MM.1S (cell line): ENCODE measurements at places on chromosomes 11 and 22.

GRCh38 chr11:128947773-128948172, 5.1 kb upstream of the TP53AIP1 start:
- DNase-seq = peak; percentile 5

DNA sequence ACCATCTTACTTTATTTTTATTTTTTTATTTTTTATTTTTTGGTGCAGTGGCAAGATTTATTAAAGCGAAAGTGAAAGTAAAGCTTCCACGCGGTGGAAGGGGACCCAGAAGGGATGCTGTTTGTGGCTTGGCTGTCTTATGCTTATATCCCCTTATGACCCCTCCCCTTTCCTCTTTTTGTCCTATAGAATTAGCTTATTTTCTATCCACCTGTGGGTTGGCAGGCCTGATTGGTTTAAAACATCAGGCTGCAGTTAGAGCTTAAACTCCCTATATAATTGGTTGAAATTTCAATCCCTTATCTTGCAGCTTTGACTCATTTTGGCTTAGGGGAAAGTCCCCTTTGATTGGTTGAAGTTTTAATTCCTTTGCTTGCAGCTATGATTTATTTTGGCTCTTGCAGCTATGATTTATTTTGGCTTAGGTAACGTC, 50.5 kb downstream of the NNMT start:
- DNase-seq = peak; percentile 21

GRCh38 chr22:44381761-44382115, 69.0 kb upstream of the SHISAL1 start:
- no peak for DNase-seq

DNA sequence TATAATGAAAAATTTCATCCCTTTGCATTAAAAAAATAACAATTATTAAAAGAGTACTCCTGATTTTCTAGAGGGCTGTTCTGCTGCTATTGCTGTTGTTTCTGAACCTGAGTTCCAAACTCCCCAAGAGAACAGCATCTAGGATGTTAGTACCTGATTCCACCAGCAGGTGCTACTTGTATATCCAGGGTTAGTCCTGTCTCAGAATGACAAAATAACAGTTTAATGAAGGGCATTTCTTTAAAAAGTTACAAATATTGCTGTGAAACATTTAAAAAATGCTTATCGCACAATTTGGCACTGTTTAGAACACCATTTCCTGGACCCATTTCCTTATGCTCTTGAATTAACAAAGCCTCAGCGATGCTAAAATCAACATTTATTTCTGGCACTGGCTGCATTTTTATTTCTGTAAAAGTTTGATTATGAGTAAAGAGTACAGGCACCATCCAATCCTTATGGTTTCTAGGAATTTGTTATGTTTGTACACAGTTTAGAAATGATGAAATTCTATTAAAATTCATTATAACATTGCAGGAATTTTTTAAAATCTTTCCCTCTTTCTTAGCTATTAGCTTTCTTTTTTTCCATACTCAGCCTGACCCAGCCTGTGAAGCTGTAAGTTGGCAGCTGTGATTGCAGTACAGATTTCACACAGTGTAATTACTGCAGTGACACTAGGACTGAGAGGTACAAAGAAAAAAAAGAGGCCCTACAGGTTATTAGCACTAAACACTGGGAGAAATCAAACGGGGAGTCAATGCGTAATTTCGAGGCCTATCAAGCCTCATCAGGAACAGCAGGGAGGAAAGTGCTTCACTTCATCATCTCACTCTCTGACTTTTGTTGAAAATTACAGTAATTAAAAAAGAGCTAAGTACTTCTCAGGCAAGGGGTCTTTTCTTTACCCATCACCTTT, 208.8 kb downstream of the DCDC1 start:
- DNase-seq = peak; percentile 15

DNA sequence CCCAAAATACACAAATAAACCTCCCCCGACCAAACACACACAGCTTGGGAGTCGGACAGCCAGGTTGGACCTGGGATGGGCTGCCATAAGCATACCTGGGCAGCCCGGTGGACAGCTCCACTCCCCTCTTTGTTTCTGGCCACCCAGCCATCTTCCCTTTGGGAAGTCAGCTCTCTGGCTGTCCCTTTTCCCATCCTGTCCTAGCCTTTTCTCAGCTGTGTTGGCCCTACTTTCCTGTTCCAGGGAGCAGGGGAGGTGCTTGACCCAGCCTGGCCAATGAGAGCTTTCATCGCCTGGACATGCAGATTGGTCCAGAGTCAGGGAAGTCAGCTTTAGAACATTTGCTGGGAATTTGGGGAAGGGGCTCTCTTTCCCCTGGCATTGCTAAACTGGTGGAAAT, 68.7 kb upstream of the NECTIN1 start:
- DNase-seq = no peak

DNA sequence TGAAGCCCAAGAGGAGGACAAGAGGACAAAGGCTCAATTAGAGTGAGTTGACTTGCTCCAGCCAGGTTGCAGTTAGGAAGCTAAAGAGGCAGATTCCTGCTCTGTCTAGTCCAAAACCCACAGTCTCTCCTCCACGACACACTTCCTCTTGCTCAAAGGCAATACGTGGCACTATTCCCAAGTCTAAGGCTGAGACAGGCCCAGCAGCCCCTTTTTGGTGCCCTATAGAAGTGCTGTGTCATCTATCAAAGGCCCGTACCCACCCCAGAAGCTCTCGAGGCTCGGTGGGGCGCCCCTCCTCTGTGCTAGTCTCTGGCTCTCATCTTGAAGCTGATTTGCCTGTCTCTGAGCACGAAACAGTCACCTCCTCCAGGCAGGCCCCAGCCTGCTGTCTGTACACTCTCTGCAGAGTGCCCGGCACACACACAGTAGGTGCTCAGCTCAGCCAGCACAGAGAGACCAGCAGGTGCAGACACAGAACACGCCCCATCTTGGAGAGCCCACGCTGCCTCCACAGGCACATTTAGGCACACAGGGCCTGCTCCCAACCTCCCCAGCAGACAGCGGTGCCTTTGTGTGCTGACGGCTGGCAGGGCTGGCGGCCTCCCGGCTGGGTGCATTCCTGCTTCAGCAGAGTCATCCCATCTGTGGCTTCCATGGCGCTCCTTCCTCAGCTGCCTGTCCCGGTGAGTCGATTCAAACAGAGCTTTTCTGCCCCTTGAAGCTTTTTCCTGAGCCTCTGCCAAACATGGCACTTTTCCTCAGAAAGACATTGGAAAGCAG, 52.8 kb downstream of the MYH9 start:
- no peak for DNase-seq

DNA sequence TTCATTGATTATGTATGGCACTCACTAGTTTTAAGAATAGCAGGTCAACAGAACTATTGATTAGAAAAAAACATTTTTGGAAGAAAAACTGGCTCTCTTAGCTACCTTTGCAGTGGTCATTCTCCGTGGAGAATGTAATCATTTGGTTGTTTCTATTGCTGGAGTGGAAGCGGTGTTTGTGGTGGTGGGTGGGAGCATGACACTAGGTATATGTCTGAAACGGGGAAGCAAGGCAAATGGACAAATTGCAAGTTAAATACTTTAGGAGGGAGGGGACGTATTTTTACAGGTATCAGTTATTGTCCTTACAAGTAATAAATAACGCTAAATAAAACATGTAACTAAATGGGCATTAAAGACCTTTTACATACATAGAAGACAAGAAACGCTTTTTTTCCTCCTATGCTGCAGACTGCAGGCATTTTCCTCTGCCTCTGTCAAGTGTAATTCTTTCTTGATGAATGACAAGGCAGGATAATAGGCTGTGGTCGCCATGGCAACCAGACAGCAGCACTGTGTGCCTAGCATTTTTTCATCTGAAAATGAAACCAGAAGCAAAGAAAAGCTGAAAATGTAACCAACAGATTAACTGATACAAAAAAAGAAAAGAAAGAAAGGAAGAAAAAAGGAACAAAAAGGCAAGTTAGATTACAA, 46.2 kb downstream of the BLID start:
- DNase-seq = peak; percentile 90

DNA sequence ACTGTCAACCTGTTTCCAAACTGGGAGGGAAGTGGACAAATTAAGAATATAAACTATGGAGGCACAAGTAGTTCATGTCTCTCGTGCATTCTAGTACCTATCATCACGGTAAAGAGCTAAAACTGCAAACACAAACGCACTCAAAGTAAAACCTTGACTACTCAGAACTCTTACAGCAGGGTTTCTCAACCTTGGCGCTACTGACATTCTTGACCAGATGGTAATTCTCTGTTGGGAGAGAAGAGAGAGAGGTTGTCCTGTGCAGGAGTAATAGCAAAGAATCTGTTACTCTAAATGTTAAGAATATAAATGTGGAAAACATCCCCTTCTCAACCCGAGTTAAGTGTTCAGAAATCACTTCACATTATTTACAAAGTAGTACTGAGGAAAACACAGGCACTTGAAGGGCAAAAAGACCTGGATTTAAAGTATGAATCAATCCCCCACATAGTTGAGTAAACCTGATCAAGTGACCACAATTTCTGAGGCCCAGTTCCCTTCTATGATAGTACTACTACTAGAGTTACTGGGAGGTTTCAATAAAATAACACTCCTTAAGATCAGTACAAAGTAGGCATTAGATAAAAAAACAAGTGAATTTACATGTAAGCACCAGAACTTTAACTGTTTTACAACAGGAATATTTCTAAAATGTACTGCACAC, 73.1 kb upstream of the ARHGAP32 start:
- DNase-seq = no peak

DNA sequence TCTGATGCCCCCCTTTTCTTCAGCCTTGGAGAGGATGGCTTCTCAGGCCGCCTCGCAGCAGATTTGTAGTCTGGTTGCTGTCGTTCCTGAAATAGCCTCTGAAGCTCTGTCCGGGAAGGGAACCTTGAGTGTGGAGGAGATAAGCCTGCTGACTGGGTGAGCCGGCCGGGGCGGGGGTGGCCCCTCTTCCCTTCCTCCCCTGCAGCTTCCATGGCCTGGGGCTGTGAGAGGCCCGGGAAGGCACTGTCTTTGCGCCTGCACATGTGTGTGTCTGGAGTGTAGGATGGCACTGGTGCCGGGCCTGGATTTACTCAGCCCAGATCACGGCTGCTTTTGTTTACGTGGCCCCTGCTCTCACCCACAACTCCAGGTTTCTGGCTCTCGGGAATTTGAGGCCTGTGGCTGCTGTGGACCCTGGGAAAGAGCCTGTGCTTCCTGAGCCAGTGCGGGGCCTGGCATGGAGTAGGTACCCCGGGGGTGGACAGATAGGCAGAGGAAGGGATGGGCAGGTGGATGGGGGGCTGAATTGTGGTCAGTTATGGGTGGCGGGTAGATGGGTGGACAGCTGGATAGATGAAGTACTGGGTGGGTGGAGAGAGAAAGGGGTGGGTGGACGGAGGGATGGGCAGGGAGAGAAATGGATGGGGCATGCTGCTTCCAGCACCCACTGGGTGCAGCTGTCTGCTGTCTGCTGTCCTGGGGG, 16.6 kb downstream of the KCNQ1 start:
- no peak for DNase-seq

DNA sequence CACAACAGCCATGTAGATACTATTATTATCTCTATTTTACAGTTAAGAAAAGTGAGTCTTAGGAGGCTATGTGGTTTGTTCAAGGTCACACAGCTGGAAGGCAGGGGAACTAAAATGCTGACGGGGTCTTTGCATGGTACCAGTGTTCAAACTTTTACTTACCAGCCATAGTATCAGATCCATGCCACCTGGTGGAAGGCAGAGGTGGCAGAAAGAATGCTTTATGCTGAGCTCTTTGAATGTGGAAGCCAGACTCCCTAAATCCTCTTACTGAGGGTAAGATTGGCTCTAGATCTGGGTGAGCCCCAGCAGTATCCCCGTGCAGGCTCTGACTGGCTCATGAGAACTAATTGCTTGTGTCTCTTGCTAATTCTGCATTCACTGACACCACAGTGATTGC, 54.3 kb upstream of the NAV2 start:
- no peak for DNase-seq

GRCh38 chr11:71488681-71489270, 35.8 kb downstream of the NADSYN1 start:
- no peak for DNase-seq

GRCh38 chr11:4092026-4092425, 2.6 kb upstream of the RRM1 start:
- DNase-seq = peak; percentile 34
